ENCODE measurements at places on chromosomes 12 and 14. TPM values are rescaled to one million over a fixed set of nuclear protein-coding genes. Genes with fewer than 3 reads are reported as not detected.

DNA sequence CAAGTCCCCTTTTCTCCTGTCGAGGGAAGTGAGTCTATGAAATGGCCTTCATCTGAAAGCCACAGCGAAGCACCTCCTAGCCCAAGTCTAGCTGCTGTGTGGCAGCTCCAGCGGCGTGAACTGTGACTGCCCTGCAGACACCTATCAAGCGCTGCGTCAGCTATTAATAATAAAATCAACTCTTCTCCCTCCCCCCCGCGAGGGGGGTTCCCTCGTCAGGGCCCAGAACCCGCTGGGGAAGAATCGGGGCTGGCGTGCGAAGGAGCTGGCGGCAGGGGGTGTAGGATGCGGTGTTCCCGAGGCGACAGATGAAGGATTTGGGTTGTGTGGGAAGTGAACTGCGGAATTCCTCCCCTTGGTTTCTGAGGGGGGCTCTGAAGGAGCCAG is 662 bp upstream of the ATP2A2 start:
- no peak for DNase-seq

DNA sequence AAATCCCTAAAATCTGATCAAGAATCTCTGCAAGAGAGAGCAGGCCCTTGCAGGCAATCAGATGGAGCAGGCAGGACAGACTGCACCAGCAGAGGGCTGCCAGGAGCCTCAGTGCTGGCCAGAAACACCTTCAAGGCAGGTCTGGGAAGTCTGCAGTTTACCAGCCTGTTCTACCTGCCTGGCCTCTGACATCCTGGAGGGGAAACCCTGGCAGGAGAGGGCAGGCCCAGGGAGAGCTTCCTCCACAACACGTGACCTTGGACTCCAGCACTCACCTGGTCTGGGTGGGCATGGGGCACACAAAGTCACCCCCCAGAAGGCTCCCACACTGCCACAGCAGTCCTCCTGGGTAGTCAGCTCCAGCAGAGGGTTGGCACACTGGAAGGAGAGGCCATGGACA is 56.0 kb downstream of the ISCA2 start:
- DNase-seq = no peak

DNA sequence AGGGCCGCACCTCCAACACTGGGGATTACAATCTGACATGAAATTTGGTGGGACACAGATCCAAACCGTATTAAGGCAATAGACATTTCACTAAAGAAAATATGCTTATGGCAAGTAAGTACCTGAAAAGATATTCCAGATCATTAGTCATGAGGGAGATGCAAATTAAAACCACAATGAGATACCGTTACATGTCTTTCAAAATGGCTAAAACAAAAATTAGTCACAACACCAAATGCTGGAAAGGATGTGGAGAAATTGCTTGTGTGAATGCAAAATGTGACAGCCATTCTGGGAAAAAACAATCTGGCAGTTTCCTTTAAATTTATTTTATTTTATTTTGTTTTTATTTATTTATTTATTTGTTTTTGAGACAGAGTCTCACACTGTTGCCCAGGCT is 82.3 kb upstream of the PTGDR start:
- DNase-seq = no peak

GRCh38 chr14:54603362-54603761 is 36.4 kb downstream of the SAMD4A start:
- DNase-seq = no peak

- DNase-seq = no peak
These were observed 736.4 kb downstream of the NOVA1 start for GRCh38 chr14:25861406-25861805.

DNA sequence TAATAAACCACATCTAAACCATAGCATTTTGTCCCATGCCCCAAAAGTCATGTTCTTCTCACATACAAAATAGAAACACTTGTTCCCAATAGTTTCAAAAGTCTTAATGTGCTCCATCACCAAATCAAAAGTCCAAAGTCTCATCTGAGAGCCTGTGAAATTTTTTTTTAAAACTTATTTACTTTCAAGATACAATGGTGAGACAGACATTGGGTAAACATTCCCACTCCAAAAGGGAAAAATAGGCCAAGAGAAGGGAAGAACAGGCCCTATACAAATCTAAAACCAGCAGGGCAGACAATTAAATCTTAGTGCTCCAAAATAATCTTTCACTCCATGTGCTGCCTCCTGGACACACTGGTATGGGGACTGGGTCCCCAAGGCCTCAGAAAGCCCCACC is 84.4 kb upstream of the AMIGO2 start:
- DNase-seq = no peak

DNA sequence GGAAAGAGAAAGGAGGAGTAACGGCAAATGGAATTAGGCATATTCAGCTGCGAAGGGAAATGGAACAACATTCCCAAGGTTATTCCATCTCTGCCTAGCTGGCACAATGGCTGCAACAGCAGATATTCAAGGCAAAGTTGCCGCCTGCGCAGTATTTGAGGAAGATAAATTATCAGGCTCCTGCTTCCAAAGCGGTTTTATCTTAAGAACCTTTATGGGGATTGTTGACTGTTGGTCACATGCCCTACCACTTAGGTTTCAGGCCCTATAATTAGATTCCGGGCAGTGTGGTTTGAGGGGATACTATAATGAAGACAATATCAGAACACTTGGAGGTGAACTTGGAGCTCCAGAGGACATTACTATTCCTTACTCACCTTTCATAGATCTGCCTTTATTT is 99.7 kb downstream of the FGD4 start:
- DNase-seq = no peak

Gene TMEM52B
- not detected for total RNA-seq
